Stimulated activated CD4-positive, alpha-beta T cell treated with anti-CD3 and anti-CD28 coated beads, Interleukin-15, amount 100 ng/mL, for 48 hours (primary cell): ENCODE measurements at places on chromosomes 3 and 15.

DNA sequence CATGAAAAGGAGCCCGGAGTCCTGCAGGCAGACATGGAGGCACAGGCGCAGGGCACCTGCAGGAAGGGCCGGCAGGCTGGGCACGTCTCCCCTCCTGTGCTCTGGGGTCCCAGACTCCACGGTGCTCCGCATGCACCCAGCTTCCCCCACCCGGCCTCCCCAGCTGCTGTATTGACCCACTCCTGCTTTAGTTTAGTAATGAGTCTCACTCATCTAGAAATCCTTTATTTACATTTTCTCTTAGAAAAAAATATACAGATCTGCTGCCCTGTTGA, 8.5 kb downstream of the MESP2 start:
- DNase-seq: no peak

DNA sequence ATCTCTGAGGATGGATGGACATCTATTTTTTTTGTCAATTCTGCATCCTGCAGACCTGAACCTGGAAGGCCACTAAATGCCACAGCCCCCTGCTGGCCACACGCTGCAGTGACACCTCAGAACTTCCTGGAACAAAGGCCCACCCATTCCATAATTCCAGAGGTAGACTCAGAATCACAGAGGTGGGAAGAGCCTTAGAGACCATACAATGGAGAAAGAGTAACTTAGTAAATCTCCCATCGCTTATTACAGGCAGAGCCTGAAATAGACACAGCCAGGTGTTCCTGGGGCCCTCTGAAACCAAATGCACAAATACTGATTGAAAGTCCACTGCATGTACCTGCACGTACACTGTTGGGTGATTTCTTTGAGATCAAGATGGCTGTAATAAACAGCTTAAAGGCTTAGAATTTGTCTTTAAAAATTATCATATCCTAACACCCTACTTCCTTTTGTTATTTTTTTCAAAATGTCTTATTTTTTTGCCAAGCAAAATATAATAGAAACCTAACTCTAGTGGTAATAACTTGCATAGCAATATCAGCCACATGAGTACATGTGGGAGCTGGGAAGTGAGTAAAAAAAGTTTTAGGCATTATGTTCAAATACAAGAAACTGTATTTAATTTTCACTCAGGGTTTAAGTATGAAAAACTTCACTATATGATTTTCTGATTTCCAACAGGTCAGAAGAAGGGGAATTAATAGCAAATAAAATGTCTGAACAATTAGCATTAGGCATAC, 62.7 kb downstream of the EOMES start:
- peak; percentile 17 for DNase-seq

DNA sequence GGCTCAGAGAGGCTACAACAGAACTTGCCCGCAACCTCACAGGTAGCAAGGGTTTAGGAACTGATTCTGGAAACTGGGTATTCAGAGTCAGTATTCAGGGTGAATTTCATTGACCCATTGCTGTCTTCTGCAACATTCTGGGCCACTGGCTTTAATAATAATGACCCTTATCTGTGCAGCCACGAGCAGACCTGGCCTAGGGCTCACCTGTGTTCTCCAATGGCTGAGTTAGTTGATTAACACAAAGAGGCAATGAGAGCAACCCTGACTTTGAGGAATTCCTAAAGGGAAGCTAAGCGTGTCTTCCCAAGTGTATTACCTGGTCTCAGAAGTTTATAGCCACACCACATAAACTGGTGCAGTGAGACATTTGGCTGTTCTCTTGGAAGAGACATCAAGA, 289.9 kb downstream of the EPHB1 start:
- DNase-seq: no peak

DNA sequence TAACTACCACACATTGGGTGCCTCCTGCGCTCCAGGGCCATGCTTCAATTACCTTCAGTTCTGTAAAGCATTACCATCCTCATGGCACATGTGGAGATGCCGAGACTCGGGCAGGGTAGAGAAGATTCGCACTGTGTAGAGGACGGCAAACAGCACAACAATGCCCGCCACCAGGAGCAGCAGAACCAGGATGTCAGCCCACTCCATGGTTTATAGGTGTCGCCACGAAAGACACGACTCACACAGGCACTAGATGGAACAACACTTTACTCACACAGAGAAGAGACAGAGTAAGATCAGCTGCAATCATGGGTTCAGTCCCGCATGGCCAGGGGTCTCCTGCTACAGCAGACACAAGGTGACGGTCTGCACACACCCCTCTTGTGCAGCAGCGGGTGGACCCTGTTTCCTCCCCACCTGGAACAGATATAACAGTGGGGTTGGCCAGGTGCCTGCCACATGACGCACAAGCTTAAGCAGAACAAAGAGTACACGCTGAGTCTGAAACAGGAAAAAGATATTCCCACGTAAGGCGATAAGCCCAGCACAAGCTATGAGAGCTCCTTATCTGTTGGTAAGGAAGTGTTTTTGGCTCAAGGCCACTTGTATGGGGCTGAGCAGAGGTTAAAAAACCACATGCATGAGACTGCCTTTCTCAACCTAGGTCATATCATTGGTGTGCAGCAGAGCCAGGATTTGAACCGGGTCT, 2.5 kb upstream of the TBC1D21 start:
- DNase-seq: no peak

DNA sequence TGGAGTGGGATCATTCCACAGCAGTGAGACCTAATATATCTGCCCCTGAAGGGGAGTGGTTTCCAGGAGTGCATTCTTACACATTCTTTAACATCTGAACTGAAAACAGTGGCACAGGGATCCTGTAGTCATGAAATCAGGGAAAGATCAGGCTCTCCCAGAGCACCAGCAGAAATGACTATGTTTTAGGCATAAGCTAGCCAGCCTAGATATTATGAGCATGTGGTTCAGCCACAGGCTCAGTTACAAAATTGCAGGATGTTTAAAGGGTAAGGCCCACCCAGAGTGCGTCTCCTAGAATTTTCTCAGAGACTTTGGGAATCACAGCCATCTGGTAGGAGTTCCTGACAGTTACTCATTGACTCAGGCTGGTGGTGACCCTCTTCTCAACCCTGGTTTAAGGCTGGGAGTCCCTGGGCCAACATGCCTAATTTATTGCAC, 20.9 kb downstream of the FSTL1 start:
- DNase-seq: no peak

GRCh38 chr3:142035308-142035922, 113.9 kb downstream of the TFDP2 start:
- no peak for DNase-seq

DNA sequence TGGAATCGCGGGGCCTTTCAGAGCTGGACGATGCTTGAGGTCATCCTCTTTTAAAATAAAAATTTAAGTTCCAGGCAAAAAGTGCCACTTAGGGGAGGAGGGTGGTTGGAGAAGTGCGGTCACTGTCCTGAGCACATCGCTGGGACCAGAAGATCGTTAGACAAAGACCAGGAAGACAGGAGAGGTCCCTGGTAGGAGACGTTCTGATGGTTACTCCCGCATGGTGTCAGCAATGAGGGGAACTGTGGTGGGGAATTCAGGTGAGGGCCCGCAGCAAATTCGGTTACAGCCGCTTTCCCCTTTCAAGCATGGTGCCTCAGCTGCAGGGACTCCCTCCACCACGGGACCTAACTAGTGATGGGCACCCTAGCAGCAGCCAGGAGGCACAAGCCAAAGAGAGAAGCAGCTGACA, 1.0 kb upstream of the ISY1 start:
- no peak for DNase-seq

DNA sequence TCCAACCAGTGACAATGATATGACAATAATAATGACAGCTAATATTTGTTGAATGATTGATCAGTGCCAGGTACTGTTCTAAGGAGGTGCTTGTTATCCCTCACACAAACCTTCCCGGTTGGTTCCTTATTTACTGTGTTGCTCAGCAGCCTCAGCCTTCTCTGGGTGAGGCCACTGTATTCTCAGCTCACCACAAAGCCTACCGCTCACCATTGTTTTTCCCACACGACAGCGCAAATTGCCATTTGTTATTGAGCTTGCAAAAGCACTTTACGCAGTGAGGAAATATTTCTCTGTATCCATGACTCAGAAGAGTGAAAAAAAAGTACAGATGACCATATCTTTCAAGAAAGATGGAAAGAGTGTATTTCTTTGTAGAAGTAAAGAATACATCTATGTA, 49.5 kb upstream of the PDZRN3 start:
- DNase-seq: no peak

DNA sequence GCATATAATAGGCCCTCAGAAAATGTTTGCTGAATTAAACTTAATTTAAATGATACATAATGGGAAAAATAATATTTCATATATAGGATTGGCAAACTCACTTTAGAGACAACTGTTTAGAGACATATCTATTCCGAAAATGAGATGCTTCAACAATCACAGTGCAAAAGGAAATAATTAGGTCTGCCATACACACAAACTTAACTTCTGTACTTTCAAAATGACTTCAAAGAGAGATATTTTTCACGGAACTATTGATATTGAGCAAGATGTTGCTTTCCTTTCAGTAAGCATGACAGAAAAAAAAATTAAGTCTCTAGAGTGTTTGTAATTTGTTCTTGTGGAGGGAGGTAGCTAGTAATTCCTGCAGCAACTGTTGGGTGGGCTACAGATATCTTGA, 769.5 kb downstream of the TUSC7 start:
- DNase-seq: no peak

DNA sequence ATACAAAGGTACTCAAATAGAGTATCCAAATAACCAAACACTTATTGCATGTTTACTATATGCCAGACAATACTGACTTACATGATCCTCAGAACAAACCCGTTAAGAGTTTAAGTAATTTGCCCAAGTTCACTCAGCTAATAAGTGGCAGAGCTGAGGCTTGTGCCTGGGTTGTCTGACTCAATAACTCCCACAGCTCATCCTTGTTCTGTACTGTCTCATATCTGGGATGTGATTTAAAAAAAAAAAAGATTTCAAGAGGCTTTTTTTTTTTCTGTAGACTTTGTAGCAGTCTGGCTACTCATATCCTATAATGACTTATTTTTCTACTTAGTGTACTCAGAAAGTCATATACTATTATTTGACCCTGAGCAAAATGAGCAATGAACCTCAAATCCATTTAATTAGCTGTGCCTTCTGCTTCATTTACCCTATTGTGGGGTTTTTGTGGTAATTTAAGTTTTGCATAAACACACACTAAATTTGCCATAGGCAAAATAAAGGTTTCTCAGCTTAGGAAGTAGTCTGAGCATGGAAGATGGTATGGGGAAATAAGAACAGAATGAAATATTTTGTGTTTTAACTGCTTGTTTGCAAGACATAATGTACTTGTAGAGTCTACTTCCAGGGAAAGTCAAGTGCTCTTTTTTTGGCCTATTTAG, 3.1 kb downstream of the NSUN3 start:
- DNase-seq: no peak

GRCh38 chr3:16309558-16309957, 44.5 kb downstream of the OXNAD1 start:
- no peak for DNase-seq
